ENCODE measurements at places on chromosomes 7 and 10.

GRCh38 chr10:78062296-78062695, 28.6 kb downstream of the RPS24 start:
- no peak for DNase-seq

DNA sequence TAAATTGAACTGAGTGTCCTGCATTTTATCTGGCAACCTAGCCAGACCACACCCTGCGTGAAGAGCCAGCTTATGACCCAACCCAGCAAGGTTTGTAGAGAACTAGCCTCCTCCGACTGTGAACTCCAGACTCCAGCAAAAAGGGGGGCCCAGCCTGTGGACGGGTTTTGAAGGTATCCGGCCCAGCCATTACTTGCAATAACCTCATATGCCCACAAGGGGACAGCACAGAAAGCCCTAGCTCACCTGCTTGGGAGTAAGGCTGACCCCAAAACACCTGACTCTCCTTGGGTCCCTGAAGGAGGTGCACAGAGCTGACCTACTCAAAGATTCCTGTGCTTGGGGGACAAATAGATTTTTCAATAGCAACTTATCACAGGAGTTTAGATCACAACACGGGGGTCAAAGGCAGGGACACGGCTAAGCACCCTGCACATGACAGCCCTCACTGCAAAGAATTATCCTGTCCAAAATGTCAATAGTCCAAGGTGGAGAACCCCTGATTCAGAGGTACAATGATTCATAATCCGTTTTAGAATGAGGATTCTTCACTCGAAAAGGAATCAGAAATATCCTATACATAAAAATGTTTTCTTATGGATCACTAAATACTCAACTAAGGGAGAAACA, 4.6 kb downstream of the TRPV6 start:
- DNase-seq, result peak; percentile 56

GRCh38 chr10:96740579-96741281, 20.4 kb upstream of the PIK3AP1 start:
- DNase-seq, result no peak

GRCh38 chr10:89374713-89375141, 3.1 kb upstream of the IFIT1B start:
- no peak for DNase-seq

DNA sequence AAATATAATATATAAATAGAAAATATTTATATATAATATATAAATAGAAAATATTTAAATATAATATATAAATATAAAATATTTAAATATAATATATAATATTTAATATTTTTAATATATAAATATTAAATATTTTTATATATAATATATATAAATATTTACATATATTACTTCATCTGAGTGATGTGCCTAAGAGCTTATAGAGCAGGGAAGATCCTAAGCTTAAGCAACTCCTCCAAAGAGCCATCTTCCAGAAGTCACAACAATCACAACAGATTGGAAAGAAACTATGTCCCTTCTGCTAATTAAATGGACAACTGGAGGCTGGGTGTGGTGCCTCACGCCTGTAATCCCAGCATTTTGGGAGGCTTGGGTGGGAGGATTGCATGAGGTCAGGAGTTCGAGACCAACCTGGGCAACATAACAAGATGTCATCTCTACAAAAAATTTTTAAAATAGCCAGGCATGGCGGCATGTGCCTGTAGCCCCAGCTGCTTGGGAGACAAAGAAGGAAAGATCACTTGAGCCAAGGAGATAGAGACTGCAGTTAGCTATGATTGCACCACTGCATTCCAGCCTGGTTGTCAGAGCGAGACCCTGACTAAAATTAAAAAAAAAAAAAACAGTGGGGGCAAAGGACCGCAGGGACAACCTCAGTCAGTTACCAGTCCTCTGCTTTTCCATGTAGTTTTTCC, 198.7 kb downstream of the SKIDA1 start:
- no peak for DNase-seq

All from CD4-positive, alpha-beta T cell treated with Interleukin-4 for 4 hours (primary cell).